Stomach (tissue), 19 donors: ENCODE measurements at places on chromosomes 2 and 18. TPM values are rescaled to one million over a fixed set of nuclear protein-coding genes. Genes with fewer than 3 reads are reported as not detected.

DNA sequence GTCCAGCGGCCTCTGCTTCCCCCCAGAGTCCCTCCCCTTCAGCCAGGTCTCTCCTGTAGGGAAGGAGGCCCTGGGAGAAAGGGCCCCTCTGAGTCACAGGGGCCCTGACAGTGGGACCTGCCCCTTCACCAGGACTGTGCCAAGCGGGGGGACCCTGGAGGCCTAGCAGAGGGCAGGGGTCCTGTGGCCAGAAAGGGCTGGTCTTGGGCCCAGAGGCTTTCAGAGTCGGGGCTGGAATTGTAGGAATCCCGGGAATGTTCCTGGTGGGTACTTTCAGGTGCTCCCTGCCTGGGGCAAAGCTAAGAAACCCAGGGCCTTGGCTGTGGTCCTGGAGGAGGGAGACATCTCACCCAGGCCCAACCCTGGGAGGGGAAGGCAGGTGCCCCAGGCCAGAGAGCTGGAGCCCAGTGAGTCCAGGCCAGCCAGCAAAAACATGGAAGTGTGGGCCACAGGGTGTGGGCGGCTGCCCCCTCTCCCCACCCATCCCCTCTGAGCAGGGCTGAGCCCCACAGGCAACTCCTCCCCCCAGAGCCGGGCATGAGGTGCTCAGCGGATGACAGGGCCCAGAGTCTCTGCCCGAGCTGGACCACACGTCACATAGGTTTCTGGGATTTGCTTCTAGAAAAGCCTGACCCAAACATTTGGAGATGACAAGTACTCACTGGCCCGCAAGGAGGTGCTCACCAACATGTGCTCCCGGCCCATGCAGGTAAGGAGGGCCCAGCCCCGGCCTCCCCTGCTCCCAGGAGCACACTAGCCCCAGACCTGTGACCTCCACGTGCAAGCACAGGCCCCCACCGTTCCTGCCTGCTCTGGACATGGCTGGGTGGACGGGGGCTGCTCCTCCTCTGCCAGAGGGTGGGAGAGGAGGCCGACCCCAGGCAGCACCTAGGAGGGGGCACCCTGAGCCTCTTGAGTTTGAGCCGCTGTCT is 48.2 kb upstream of the ALPP start:
- no peak overlapping the region for H3K27ac ChIP-seq
- peaks cover 9% of the 10 kb centered on the region for H3K36me3 ChIP-seq
- no peaks in the 10 kb centered on the region for H3K27me3 ChIP-seq
- no peaks in the 10 kb centered on the region for H3K4me1 ChIP-seq
- DNase-seq, result no peak

Gene FARP2
- 108 TPM for total RNA-seq

Gene FLACC1
- not detected for total RNA-seq

Gene BMP10
- not detected for total RNA-seq

Gene ZSWIM2
- not detected for total RNA-seq

- no peak overlapping the region for H3K27ac ChIP-seq
- H3K27me3 ChIP-seq, result no peaks in the 10 kb centered on the region
- H3K36me3 ChIP-seq, result no peaks in the 10 kb centered on the region
Observed at GRCh38 chr2:145352484-145352883, 832.6 kb upstream of the ZEB2 start.

- no peak overlapping the region for H3K27ac ChIP-seq
- peaks cover 9% of the 10 kb centered on the region for H3K4me1 ChIP-seq
- no peak for DNase-seq
- no peaks in the 10 kb centered on the region for H3K27me3 ChIP-seq
- no peak overlapping the region for H3K4me3 ChIP-seq
- peaks cover 26% of the 10 kb centered on the region for H3K36me3 ChIP-seq
Observed at GRCh38 chr2:62991605-62992004, 59.0 kb upstream of the OTX1 start.

DNA sequence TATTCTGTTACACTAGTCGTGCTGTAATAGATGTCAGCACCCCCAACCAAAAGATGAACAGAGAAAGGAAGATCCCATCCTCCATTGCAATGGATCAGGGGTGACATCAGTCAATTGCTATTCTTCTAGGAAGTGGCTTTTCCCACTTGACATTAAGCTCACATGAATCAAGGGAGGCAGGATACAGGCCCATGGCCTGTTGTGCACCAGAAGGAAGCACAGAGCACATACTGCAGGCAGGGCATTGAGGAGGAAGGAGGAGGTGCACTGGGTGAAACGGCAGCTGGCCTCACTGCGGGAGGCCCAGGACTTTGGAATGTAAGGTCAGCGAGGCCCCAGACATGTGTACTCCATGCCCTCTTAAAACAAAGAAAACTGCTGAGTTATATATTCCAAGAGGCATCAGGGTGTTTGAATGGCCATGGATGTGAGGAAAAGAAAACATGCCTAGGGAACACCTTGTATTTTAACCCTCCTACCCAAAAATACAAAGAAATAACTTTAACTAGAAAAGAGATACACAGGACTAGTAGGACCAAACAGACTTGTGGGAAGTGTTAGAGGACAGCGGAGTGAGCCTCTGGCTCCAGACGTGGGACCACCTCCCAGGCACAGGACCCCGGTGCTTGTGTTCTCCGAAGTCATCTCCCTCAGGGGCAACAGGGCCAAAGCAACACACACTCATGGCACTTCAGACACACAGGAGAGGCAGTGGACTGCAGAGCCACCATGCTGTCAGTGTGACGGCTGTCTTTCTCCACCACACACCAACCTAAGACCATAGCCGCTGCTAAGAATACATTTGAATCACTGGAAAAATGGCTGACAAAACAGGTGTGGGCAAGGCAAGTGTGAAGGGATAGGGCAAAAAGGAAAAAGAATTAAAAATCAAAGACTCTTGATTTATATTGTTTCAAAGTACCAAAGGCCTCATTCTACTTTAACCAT is 51.4 kb upstream of the RIOK3 start:
- H3K4me1 ChIP-seq, result peaks cover 16% of the 10 kb centered on the region
- H3K36me3 ChIP-seq, result peaks cover 3% of the 10 kb centered on the region
- H3K4me3 ChIP-seq, result no peak overlapping the region
- DNase-seq, result peak; percentile 56
- H3K27me3 ChIP-seq, result no peaks in the 10 kb centered on the region
- H3K27ac ChIP-seq, result no peak overlapping the region

DNA sequence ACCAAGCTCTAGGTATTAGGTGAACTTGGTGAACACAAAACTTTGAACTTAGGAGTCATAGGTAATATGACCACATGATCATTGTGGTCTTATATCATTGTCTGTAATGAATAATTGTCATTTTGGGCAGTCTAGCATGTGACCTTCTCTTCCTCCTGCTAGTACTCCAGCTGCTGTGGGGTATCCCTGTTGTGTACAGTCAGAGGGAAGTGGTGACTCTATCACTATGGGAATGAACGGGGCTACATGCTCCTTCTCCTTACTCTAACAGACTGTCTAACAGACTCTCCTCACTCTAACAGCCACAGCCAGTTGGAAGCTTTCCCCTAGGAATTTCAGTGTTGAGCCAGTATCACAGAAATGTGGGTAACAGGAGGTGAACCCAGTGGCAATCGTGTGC is 68.2 kb upstream of the NEDD4L start:
- peaks cover 41% of the 10 kb centered on the region for H3K4me1 ChIP-seq
- no peaks in the 10 kb centered on the region for H3K27me3 ChIP-seq
- peak overlapping the region; percentile 18 for H3K4me3 ChIP-seq
- no peak for DNase-seq

DNA sequence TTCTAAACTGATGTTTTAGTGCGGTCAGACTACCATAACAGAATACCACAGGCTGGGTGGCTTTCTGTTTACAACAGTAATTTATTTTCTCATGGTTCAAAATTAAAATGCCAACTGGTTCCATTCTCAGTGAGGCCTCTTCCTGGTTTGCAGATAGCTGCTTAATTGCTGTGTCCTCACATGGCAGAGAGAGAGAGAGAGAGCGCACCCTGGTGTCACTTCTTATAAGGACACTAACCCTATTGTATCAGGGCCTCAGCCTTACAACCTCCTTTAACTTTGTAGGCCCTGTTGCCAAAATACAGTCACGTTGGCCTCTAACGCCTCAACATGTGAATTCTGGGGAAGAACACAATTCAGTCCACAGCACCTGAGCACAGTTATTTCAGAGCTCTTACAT is 37.5 kb upstream of the ZNF385B start:
- no peak overlapping the region for H3K4me3 ChIP-seq
- no peaks in the 10 kb centered on the region for H3K27me3 ChIP-seq
- H3K36me3 ChIP-seq, result no peaks in the 10 kb centered on the region
- no peak for DNase-seq

DNA sequence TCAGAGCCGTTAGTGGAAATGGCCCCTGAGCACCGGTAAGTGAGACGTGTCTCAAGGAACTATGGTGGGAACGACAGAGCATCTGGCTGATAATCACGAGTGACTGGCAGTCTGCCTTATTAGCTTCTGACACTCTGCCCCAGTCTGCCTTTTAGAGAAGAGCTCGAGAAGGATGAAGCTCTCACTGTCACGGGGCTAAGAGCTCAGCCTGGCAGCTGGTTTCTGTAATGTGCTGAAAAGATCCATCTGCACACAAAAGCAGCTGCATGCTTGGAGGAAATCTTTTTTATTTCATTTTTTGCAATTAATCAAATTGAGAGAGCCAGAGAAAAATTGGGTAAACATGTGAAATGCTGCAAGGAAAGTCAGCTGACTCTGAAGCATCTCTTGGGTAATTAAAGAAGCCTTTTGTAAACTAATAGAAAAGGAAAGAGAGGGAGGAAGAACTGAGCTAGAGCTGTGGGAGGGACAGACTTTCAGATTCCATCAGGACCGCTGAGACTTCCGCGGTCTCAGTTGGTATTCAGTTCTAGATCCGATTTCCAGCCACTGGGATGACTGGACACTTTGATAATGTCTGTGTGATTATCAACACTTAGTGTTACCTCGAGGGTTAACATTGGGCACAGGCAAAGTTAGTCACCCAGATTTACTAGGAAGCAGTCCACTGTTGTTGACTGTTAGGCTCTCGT is 24.4 kb downstream of the MBP start:
- H3K27me3 ChIP-seq, result no peaks in the 10 kb centered on the region
- H3K27ac ChIP-seq, result no peak overlapping the region
- H3K4me3 ChIP-seq, result no peak overlapping the region
- no peaks in the 10 kb centered on the region for H3K36me3 ChIP-seq
- peaks cover 95% of the 10 kb centered on the region for H3K4me1 ChIP-seq
